NCI-H1417 (cell line): ENCODE measurements at places on chromosomes 1 and 21.

GRCh38 chr1:7430691-7431090 is 340.4 kb upstream of the VAMP3 start:
- no peak for DNase-seq

GRCh38 chr1:160284220-160284781 is 632 bp downstream of the PEX19 start:
- peak; percentile 44 for DNase-seq

- DNase-seq = no peak
Observed at GRCh38 chr1:228793032-228793431, 57.8 kb downstream of the RHOU start.

GRCh38 chr21:25995278-25995677 is 175.3 kb downstream of the APP start:
- no peak for DNase-seq

GRCh38 chr1:20123722-20124455 is 4.6 kb upstream of the PLA2G2D start:
- no peak for DNase-seq

- peak; percentile 42 for DNase-seq
Observed at GRCh38 chr1:210328032-210328745, 513 bp upstream of the HHAT start.

- no peak for DNase-seq
Observed at GRCh38 chr1:93137604-93138292, 42.5 kb downstream of the TMED5 start.

- DNase-seq = no peak
Observed at GRCh38 chr21:25871566-25871965, 136.8 kb downstream of the GABPA start.
